ENCODE measurements at places on chromosomes 11 and 22. TPM values are rescaled to one million over a fixed set of nuclear protein-coding genes. Genes with fewer than 3 reads are reported as not detected.

Gene KRTAP5-2
- total RNA-seq, result not detected

Gene OR2AT4
- total RNA-seq, result not detected

Gene NPTXR
- 6.0 TPM for total RNA-seq

Gene OAF
- 53.7 TPM for total RNA-seq

Gene OR8G5
- not detected for total RNA-seq

Gene RFPL1
- total RNA-seq, result not detected

- peak; percentile 20 for DNase-seq
These were observed 404 bp downstream of the DCHS1 start for GRCh38 chr11:6655020-6655789.

DNA sequence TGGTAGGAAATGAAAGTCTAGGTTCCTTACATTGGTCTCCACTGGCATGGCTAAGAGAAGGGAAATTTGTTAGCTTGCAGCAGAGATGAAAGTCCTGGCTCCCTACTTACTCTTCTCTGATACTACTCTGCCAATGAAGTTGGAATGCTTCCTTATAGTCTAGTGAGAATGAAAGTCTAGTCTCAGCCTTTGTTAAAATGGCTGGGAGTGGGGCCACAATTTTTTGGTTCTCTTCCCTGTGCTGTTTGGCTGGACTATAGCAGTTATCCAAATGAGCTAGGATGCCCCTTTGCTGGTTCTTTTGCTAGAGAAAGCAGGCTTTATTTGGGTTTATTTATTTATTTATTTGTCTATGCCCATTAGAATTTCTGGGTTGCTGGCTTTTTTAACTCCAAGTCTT is 414.3 kb downstream of the AASDHPPT start:
- no peak for DNase-seq

- no peak for DNase-seq
These were observed 55.1 kb downstream of the MTMR3 start for GRCh38 chr22:29937940-29938693.

DNA sequence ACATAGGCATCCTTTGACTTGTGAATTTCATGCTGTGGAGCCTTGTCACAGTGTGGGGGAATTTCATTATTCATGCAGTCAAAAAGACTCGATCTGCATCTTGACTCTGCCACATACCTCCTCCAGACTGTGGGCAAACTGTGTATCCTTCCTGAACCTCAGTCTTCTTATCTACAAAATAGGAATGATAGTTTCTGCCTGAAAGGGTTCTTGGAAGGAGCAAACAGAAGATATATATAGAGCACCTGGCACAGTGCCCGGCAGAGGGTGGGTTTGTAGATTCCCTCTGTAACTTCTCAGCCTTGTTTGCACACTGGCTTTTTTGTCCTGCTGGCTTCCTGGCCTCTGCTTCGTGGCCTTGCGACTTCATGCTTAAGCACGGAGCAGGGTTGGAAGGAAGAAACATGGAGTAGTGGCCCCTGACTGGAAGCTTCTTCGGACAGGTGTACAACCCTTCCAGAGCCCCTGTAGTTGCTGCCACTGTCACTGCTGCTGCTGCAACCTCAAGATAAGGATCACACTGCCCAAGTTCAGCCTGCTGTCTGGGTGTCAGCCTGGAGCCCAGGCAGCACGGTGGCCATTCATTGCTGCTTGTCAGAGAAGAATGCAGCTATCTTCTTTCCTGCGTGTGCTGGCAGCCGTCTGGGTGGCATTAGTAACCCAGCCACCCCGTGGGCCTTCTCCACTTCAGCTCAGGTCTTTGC is 106.4 kb downstream of the MICAL2 start:
- DNase-seq, result peak; percentile 65

DNA sequence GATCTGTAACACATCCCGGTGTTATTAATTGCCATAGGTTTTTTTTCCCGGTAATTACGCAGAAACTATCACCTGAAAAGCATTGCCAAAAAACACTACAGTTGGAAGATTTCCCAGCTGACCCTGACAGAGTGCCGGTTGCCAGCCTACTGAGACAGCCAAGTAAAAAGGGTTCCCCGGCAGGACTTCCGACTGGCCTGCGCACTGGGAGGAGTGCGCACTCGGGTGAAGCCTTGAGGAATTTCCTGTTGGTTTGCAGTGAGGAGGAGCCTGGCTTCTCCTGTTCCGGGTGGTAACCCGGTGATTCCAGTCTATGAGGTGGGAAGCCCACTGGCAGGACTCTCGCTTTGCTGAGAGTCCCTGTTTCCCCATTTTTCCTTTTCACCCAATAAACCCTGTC is 52.1 kb downstream of the CNTF start:
- peak; percentile 71 for DNase-seq

- DNase-seq, result no peak
These were observed 4.7 kb downstream of the ZBTB16 start for GRCh38 chr11:114064216-114064615.

DNA sequence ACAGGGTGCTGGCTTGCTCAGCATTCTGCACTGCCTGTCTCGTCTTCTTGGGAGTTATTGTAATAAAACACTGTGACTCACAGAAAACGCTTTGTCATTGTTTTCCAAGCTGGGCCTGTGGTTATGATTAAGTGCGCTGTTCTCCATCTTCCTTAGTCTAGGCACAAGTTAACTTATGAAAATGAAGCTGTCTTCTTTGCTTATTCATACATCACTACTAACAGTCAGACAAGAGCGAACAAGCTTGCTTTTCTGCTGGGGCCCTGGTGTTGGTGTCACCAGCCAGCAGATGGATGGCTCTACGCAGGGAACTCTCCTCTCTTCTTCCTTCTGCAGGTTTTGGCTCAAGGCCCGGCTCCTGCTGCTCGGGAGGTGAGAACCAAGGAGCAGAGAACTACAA is 380.1 kb upstream of the SYN3 start:
- no peak for DNase-seq

- DNase-seq, result no peak
These were observed 79.5 kb downstream of the RAB30 start for GRCh38 chr11:82992223-82992622.

- DNase-seq, result no peak
These were observed 16.2 kb downstream of the CBL start for GRCh38 chr11:119222308-119222707.

DNA sequence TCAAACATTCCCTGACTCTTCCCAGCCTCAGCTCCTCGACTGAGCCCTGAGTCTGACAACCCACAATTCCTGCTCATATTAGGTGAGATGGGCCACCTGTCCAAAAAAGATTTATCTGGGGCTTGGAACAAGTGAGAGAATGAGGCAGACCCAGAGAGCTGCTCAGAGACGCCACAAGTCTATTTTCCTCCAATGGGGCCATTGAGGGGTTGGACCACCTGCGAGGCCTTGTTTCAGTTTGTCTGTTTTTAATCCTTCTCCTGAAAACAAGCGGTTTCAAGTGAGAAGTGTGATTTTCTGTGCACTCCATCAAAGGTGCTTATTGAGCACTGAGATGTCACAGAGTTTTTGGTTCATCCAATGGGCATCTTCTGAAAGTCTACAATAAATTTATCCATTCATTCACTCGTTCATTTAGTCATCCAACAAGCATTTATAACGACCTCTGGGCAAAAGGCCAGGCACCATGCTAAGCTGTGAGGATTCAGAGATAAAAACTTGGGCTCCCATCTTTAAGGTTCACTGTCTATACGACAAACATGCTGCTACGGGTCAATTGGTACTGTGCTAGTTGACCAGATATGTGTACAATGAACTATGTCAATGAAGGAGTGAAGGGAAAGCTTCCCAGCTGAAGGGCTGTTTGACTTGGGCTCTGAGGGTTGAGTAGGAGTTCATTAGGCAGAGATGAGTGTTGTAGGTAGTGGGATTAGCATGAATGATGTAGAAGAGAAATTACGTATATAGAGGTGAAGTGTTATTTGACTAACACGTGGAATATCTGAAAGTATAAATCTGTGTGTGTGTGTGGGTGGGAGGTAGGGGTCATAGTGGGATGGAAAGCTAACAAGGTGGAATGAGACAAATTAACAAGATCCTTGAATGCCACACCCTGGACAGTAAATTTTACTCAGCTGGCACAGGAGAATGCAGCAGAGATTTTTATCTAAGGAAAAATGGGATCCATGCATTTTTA is 168.9 kb downstream of the MIAT start:
- DNase-seq, result no peak

DNA sequence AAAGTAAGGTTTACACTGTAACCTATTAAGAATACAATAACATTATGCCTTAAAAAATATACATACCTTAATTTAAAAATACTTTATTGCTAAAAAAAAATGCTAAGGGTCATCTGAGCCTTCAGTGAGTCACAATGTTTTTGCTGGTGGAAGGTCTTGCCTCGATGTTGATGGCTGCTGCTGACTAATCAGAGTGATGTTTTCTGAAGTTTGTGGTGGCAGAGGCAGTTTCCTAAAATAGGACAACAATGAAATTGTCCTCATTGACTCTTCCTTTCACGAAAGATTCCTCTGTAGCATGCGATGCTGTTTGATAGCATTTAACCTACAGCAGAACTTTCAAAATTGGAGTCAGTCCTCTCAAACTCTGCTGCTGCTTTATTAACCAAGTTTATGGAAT is 97.6 kb downstream of the FAT3 start:
- DNase-seq, result no peak

- DNase-seq, result no peak
These were observed 19.8 kb upstream of the TLCD5 start for GRCh38 chr11:120305286-120305685.

DNA sequence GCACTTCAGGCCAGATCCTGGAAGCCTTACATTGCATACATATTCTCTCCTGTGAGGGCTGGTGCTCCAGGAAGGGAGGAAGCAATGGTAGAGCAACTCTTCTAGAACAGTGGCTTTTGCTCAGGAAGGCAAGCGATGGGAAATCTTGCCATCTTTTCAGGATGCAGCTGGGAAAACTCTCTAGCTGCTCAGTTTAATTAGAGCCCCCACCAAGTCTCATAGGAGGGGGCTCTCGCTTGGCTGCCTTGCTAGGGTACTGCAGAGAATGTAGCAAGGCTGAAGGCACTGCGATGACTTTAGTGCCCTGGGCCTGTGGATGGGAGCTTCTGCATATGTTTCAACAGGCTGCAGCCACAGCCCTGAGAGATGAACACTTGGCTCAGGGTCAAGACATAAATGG is 357.2 kb upstream of the SYN3 start:
- DNase-seq, result no peak

DNA sequence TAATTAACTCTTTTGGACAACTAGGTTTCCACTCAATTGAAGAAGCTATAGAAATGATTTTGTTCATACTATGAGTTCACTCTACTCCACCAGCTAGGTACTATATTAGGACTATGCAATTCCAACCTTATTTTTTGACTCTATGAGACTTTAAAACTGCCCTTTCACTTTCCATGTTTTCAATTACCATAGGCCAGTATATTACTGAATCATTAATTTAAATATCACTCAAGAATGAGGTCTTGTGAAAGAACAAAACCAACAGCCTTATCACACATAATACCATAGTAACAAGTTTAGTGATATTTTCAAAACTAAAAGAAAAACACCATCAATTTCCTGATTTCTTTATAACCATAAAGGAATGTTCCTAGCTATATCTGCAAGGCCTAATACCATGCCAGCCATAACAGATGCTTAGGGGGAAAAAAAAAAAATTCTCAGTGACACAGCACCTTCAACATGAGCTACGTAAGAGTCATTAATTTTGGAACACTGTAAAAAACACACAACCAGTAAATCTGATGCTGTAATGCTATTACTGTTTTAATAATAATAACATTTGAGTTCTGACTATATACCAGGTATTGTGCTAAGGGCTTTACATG is 6.1 kb downstream of the DCUN1D5 start:
- no peak for DNase-seq

DNA sequence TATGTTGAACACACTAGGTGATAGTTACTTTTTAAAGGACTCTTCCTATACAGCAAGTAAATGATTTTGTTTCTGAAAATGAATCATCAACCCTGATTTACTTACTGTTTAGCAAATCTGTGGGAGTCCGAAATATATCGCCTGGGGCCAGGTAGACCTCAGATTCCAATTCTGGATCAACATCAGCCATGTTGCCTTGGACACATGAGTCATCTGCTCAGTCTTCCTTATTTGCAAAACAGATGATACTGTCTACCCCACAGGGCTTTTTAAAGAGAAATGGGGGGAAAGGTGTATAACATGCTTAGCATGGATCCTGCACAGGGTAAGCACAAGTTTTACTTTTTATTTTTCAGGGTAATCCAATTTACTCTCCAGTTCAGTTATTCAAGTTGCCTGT is 324.2 kb downstream of the TENM4 start:
- no peak for DNase-seq

GRCh38 chr11:8717544-8717875 is 34.9 kb downstream of the RPL27A start:
- DNase-seq, result peak; percentile 28

DNA sequence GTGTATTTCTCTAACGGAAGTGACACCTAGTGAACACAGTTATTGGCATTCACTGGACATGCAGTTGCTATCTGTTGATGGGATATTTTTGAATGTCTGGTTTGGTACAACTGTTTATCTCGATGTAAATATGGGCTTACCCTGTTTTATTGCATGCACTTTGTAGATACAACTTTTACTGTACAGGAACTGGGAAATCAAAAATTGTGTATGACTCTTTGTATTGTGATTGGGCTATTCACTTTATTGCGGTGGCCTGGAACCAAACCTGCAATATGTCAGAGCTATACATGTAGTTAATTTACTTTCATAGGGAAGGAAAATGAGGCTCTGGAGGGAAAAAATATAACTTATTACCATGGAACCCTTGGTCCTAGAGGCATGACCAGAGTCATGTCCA is 380.7 kb upstream of the KIRREL3 start:
- DNase-seq, result no peak
